ENCODE measurements at places on chromosomes 4 and X.
A peak's percentile ranks its signal among the peaks of the same experiment; 100 is the strongest.

GRCh38 chr4:152534541-152535359 is 1.1 kb downstream of the FBXW7 start:
- DNase-seq: peak; percentile 62

DNA sequence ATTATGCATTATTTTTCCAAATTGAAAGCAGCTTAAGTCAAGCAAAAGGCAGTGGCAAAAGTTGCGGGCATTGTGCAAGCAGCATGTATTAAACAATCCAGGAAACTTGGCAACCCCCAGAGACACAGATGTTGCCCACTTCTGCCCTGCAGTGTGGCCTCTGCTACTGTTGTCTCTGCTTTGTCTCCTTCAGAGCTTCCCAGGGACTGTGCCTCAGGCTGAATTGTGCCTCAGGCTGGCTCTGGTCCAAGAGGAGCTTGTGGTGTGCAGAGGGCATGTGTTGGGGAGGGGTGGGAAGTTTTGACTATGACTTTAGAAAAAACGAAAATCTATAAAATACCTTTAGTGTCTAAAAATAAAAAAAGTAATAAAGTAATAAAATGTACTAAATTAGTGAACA is 201.4 kb downstream of the CCSER1 start:
- DNase-seq: no peak

DNA sequence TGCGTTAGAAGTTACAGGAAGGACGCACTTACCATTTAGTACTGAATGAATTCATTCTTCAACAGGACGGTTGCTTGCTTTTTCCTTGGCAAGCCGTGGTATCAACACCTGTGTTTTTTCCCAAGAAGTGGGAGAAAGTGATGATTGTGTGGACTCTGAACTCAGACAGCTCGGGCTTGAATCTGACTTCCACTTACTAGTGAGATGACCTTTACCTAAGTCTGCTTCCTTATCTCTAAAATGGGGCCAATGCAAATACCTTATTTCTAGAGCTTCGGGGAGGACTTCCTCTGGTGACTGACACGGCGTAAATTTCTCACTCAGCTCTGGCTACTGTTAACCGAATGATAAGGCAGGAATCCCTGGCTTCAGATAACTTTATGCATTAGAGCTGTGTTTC is 146.8 kb upstream of the RBPJ start:
- peak; percentile 38 for DNase-seq

DNA sequence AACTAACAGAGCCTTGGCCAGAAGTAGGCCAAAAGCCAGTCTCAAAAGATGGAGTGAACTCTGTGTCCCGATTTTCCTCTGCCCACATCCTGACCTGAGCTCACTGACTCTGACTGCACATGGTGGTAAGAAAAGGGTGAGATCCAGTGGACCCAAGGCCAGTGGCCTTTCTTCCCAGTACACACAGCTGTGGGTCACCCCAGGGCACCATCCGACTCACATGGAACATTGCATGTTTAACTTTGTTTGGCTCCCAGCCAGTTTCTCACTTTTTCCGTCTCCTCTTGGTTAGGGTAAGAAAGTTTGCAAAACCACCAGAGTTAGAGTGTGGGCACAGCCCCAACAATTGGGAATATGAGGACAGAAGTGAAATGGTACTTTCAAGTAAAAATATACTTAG is 69.8 kb downstream of the GAB1 start:
- peak; percentile 70 for DNase-seq

- DNase-seq: no peak
Measured at GRCh38 chrX:110322603-110323002, 4.7 kb upstream of the AMMECR1 start.

- DNase-seq: no peak
Measured at GRCh38 chr4:156628858-156629257, 342.7 kb downstream of the PDGFC start.
